ENCODE measurements at places on chromosomes 3 and 15.

- DNase-seq = no peak
Observed at GRCh38 chr3:51779137-51779536, at the start of gene IQCF6. IQCF6 (minus strand) TSS chr3:51779237; CDS start chr3:51779224, 13 bp downstream.

DNA sequence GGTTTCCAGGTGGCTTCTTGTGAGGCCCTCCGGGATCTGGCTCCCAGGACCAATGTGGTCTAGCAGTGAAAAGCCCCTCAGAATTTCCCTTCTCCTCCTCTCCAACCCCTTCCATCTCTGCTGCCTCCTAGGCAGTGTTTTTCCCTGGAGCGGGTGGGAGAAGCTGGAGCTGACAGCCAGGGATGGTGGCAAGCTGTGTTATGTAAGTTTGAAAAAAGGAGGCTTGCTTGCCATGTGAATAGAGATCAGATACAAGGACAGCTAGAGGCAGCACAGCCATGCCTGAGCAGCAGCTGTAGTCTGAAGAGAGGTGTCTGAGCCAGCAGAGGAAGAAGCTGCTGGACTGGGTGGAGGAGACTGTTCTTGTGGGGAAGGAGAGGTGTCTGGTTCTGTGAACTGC is 20.6 kb downstream of the SNAPC5 start:
- DNase-seq = no peak

DNA sequence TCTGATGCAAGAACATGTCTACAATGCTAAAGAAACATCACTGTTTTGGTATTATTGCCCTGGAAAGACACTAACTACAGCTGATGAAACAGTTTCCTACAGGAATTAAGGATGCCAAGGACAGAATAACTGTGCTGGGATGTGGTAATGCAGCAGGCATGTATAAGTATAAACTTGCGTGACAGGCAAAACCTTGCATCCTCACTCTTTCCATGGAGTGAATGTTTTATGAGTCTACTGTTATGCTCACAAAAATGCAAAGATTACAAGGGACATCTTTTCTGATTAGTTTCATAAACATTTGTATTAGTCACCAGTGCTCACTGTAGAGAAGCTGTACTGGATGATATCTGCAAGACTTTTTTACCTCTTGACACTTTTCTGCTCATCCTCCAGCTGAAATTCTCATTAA is 143.6 kb downstream of the NAALADL2 start:
- no peak for DNase-seq

- DNase-seq = no peak
Observed at GRCh38 chr3:52213901-52214300, 11.5 kb downstream of the TLR9 start.

- no peak for DNase-seq
Observed at GRCh38 chr3:88034491-88035275, 24.1 kb downstream of the CGGBP1 start.

- no peak for DNase-seq
Observed at GRCh38 chr3:195886181-195887141, 21.9 kb downstream of the TNK2 start.

- DNase-seq = no peak
Observed at GRCh38 chr15:78943692-78944091, 1.2 kb downstream of the CTSH start.

- no peak for DNase-seq
Observed at GRCh38 chr15:82916161-82916952, 36.2 kb downstream of the HOMER2 start.

DNA sequence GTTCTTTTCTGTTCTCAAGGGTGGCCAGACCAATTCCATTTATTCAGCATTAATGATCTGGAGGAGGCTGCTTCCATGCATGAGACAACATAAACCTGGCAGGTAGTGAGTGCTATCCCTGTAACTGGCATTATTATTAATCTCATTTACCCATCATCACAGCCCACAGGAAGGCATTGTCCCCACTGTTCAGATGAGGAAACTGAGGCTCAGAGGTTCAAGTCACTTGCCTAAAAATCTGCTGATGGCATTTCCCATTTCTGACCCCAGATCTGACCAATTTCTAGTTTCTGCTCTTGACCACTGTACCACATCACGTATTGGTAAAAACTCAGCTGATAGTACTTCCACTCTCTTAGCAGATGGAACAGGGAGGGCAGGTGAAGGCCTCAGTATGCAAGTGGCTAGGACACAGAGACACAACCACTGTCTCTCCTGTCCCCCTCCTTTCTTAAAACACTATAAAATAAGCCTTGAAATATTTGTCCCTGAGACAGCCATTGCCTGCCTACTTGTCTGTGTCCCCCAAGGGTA is 36.1 kb downstream of the TRANK1 start:
- no peak for DNase-seq

DNA sequence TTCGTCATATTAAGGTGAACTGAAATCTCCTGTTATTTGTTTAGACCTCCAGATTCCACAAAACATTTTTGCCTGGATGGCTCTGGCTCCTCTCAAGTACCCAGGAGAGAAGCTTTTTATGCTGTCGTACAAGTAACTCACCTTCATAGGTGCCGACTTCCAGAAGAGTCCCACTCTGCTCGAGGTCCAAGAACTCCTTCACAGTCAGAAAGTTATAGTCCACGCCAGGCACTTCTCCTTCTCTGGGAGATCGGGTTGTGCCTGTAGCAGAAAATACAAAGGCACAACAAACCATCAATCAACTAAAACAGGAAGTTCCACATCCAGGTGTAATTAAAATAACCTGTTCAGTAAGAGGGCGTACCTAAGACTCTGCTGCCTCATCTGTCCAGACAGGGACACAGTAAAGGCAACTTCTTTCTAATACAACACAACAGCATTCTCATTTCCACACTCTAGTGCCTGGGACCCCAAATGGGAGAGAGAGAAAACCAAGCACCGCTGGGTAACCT is 545.3 kb downstream of the MAGI1 start:
- no peak for DNase-seq

- DNase-seq = no peak
Observed at GRCh38 chr3:151946606-151947005, 73.2 kb downstream of the SUCNR1 start.

DNA sequence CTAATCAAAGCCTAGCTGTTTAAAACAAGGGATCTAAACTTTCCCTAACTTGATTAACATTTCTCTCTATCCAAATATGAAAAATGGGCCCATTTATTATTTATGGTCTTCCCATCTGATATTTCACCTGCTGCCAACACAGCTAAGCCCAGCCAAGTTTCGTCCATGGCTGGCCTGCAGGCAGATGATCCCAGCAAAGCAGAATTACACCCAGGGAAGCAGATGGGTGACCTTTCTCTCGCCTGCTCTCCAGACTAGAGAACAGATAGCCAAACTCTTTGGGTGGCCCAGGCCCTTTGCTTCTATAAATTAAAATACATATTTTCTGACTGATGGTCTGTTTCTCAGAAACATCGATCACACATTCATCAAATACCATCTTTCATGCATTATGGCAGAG is 1038.8 kb downstream of the AGBL1 start:
- no peak for DNase-seq

GRCh38 chr15:24772266-24772665 is 96.7 kb downstream of the NPAP1 start:
- DNase-seq = no peak

DNA sequence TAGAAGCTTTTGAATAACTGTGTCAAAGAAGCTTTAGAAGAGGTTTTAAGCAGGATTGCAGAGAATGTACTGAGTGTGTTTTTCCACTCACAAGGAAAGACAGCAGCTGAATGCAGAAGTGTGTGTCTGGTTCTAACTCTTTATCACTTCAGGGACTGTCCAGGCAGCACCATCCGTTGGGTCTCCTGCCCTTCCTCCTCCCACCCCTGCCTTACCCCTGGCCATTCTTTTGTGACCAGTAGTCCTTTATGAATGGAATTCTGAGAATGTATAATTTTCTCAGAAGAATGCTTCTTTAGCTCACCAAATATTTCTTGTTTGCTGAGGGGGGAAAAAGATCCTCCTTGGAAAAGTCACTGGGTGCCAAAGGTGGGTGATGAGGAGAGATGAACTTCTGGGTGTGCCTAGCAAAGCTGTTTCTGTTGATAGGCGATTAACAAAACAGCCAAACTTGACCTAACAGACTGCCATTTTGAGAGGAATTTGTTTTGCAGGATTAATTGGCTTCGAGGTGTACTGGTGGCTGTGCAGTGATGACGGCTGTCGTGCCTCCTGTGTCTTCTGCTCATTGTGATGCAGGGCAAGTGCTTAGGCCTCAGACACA is 70.9 kb downstream of the IGF1R start:
- DNase-seq = no peak

DNA sequence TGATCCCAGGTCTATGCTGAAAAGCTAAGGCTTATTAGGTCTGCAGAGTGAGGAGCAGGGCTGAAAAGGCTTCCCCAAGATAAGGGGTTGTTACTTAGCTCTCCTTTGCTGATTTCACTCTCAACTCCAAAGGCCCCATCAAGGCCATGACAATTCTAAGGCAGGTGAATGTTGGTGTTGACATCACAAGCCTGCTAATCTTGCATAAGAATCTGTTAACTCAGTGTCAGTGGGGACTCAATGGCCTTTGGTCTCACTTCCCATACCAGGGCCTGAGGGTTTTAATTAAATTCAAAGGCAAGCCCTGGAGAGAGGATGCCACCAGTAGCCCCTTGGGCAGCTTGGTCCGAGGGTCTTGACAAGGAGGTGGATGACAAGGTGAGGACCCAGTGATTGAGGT is 9.4 kb upstream of the ALAS1 start:
- DNase-seq = no peak

GRCh38 chr3:142053835-142054234 is 95.5 kb downstream of the TFDP2 start:
- no peak for DNase-seq

DNA sequence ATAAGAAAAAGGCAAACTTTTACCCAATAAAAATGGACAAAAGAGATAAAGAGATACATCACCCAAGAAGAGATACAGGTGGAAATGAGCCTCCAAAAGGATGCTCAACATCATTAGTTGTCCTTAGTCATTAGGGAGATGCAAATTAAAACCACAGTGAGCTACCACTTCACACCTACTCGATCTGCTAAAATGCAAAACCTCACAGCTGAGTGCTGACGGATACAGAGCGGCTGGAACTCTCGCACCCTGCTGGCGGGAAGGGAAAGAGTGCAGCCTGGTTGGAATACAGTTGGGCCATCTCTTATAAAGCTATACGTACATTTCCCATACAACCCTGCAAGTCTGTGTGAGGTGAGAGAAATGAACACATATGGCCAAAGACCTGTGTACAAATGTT is 78.5 kb upstream of the PRR20G start:
- no peak for DNase-seq

DNA sequence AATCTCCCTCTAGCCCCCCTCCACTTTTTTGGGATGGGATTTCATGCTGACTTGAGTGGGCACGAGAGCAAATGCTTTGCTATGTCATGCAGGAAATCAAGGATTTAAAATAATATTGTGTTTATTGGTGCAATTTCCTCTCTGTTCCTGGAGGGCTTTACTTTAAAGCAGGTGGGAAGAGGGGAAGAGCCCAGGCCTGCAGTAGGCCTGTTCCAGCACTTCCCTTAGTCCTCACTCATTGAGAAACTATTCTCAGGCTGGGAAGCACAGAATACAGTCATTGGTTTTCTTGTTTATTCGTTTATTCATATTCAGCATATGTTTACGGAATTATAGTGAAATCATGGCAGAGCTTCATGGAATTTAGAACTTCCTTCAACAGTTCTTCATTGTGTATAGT is 41.7 kb upstream of the SPSB4 start:
- no peak for DNase-seq

- DNase-seq = no peak
Observed at GRCh38 chr3:151204530-151205402, 1.8 kb upstream of the GPR171 start.

GRCh38 chr3:58329150-58329921 is 3.4 kb upstream of the PXK start:
- no peak for DNase-seq

GRCh38 chr3:185693985-185694653 is 108.0 kb downstream of the SENP2 start:
- no peak for DNase-seq

DNA sequence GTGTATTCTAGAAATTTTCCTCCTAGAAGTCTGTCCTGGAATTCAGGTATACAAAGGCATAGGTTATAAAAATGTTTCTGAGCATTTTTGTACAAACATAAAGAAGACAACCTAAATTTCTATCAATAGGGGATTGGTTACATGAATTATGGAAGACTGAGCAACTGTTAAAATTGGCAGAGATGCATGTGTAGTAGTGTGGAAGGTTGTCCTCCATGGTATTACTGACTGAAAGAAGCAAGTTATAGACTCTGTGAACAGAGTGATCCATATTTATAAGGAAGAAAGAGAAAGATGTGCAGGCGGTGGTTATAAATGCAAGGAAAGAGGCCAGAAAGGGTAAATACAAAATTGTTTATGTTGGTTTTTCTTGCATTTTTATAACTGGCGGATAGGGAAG is 38.3 kb upstream of the CMTM7 start:
- no peak for DNase-seq
